ENCODE measurements at places on chromosomes 6 and 20.

GRCh38 chr6:38843798-38844197, 128.7 kb downstream of the DNAH8 start:
- DNase-seq = no peak

GRCh38 chr6:97437087-97437486, 154.1 kb upstream of the MMS22L start:
- no peak for DNase-seq

- no peak for DNase-seq
Measured at GRCh38 chr6:89314692-89315091, 407 bp downstream of the GABRR2 start.

DNA sequence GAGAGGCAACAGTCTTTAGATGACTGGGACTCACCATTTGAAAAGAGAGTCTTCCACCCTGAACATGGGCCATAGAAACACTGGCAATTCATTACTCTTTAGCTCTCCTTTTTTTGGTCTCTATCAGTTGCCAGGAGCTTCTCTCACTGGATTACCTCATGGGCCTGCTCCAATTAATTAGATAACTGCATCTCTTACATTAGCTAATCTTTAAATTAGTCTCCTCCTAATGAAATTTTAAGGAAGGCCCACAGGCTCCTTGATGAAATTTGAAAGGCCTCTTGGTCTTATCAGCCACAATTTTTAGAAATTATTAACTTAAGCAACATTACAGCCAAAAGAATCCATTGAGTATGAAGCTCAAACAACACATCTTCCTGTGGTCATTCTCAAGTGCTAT, 184.4 kb downstream of the UNC5CL start:
- DNase-seq = no peak
